ENCODE measurements at places on chromosomes 7 and 10. TPM values are rescaled to one million over a fixed set of nuclear protein-coding genes. Genes with fewer than 3 reads are reported as not detected.

GRCh38 chr10:79050896-79051555 lies 17.7 kb upstream of the ZMIZ1 start:
- no peak for DNase-seq

DNA sequence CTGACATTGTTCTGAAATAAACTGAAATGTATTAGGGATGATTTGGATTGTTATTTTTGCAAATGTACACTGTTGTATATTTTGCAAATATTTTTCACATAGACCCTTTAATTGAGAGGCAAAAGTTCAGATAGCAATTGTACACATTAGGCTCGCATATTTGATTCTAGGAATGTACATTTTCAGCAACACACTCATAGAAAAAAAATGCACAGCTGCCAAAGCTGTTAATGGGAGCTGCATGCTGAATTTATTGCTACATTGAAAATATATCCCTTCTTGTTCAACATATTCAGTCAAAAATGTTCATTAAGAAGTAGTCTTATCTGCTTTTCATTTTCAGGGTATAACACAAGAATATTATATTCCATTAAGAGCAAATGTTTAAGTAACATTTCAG lies 512.9 kb downstream of the ATRNL1 start:
- no peak for DNase-seq

DNA sequence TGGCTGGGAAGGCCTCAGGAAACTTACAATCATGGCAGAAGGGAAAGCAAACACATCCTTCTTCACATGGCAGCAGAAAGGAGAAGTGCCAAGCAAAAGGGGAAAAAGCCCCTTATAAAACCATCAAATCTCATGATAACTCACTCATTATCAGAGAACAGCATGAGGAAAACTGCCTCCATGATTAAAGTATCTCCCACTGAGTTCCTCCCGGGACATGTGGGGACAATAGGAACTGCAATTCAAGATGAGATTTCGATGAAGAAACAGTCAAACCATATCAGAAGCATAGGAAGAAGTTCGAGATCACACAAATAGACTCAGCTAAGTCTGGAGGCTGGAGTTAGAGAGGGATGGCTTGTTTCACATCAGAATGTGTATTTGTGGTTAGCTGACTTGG lies 869.4 kb upstream of the PHF14 start:
- DNase-seq: no peak

GRCh38 chr7:111086532-111086931 lies 4.4 kb upstream of the LRRN3 start:
- no peak for DNase-seq

- DNase-seq: peak; percentile 41
Measured at GRCh38 chr7:74405191-74405898, 48.4 kb upstream of the GTF2IRD1 start.

DNA sequence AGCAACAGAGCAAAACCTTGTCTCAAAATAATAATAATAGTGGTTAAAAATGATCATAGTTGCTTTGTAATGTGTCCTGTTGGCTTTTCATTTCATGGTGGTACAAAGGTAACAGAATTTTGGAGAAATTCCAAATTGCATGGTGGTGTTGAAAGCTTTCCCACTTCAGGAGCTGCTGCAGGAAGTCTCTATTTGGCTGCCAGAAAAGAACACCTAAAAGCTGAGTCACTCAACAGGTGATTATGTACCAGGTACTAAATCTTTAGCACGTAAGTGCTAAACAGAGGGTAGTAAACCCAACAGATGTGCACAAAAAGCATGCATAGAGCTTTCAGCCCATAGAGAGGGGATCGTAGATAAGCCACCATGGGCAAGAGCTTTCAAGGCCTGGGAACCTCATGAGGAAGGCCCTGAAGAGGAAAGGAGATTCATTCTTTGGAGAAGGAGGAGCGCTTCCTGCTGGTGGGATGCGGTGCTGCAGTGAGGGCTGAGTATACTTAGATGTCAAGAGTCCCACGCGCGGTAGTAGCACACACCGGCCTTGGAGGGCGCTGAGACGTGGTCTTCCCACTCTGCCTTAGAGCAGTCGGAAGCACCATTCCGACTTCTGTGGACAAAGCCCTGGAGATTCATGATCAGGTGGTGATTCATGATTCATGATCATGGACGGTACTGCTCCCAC lies 118.7 kb downstream of the RALA start:
- no peak for DNase-seq

GRCh38 chr10:3773460-3774017 lies 11.5 kb downstream of the KLF6 start:
- no peak for DNase-seq

ZNF716 gene
- total RNA-seq: not detected

GRCh38 chr10:72098836-72099599 lies 10.7 kb upstream of the SPOCK2 start:
- no peak for DNase-seq

FOXI2 gene
- total RNA-seq: not detected

DNA sequence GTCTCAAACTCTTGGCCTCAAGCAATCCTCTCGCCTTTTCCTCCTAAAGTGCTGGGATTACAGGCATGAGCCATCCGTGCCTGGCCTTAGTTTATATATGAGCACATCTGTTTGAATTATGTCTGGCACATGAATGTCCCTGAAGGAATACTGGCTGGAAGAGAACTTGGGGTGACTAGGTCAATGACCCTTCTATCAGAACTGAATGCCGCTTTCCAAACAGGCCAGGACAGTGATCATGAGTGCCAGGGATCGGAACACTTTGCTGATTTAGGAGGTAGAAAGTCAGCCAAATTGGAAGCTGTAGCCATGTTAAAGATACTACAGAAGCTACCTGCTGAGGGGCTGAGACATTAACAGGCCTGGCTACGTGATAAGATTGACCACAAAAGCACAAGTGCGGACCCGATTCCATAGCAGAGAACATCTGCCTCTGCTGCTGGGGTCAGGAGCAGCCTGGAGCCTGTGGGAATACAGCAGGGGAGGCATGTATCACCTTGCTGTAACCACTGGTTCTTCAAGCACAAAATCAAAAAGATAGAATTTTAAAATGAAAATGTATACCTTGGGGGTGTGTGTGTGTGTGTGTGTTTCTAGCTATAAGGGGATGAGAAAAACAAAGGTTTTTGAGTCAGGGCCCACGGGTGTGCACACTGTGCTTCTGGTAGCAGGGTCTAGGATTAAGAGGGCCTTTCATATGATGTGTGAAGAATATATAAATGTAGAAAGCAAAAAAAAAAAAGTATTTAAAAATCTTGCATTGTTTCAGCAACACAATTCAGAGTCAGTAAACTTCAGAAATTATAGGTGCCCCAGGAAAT lies 293.7 kb downstream of the BBS9 start:
- no peak for DNase-seq

GRCh38 chr7:135510592-135511183 lies 786 bp upstream of the CNOT4 start:
- peak; percentile 38 for DNase-seq

GRCh38 chr10:26335574-26336093 lies 102.5 kb upstream of the APBB1IP start:
- peak; percentile 32 for DNase-seq

GRCh38 chr7:47506382-47507339 lies 75.2 kb downstream of the TNS3 start:
- no peak for DNase-seq

DNA sequence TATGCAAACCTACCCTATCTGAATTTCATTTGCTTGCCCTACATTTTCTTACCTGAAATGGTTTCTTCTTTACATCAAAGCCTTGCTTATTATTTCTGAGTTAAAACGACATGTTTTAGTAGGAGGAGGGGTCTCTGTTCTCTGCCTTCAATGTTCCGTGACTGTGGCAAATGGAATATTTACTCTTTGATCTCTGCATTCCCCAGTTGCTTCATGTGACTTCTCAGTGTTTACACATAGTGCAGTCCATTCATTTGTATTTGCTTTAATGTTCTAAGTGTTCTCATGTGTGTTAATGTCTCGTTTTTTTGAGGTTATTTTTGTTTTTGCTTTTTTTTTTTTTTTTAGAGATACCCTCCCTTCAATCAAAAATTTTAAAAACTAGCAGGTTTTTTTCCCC lies 75.8 kb downstream of the GNAI1 start:
- no peak for DNase-seq

SEMA3A gene
- not detected for total RNA-seq

DNA sequence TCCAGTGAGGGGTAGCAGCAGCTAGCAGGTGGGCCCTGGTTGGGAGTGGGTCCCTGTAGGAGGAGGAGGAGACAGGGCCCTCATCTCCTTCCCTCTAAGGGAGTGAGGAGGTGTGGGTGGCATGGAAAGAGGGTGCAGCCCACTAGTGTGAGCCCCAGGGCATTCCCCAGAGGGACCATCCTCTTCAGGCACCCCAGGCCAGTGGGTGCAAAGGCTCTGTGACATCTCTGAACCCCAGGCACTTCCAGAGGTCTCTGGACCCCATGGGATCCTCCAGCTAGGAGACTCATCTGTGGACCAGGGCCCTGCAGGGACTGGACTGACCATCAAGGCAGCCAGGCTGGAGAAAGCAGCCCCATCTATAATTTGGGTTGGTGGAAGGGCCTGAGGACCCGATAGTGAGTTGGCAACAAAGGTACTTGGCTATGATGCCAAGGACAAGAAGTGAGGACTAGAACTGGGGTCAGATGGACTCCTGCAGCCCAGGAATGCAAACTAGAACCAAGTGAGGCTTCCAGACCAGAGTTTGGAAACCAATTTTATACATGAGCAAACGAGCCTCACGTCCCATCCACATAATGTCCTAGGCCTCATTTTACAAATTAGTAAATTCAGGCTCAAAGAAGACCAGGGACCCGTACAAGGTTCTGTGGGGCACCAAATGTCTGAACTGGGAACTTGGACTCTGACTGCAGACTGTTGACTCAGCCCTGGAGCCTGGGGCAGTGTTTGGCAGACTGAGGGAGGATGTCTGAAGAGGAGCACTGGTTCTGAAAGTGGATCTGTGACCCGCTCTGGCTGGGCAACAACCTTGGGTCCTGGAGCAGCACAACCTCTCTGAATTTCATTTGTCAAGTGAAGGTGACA lies 1.4 kb upstream of the VSTM4 start:
- DNase-seq: no peak

- no peak for DNase-seq
Measured at GRCh38 chr10:53233749-53234148, 461.2 kb upstream of the MBL2 start.

DDX50 gene
- total RNA-seq: 51.3 TPM

GBX1 gene
- total RNA-seq: not detected

- no peak for DNase-seq
Measured at GRCh38 chr7:129186749-129187260, 1.6 kb upstream of the SMO start.

ATOH7 gene
- not detected for total RNA-seq

DNA sequence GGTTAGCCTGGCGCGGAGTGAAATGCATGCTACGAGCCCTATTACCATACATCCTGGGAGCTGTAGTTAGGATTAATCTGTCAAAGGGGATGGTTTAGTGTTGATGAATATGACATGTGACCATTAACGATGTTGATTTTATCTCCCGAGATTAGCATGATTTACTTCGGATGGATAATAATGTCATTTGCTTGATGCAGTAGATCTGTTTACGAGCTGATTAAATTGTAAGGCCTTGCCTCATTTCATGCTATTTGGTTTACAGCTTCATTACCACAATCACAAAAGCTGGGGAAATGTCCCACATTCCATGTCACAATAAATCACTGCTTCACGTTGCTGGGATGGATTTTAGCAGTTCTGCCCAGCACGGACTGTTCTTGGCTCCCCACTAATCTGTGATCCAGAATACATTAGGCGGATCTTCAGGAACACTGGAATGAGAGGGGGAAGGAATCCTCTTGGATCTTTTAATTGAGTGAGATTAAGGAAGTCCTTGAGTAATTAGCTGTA lies 22.3 kb downstream of the ZNF503 start:
- no peak for DNase-seq

GRCh38 chr7:83957333-83957732 lies 237.3 kb downstream of the SEMA3A start:
- DNase-seq: no peak

RPEL1 gene
- not detected for total RNA-seq

DYDC2 gene
- not detected for total RNA-seq

GRCh38 chr7:129522088-129522970 lies 20.0 kb downstream of the SMKR1 start:
- DNase-seq: no peak

DNA sequence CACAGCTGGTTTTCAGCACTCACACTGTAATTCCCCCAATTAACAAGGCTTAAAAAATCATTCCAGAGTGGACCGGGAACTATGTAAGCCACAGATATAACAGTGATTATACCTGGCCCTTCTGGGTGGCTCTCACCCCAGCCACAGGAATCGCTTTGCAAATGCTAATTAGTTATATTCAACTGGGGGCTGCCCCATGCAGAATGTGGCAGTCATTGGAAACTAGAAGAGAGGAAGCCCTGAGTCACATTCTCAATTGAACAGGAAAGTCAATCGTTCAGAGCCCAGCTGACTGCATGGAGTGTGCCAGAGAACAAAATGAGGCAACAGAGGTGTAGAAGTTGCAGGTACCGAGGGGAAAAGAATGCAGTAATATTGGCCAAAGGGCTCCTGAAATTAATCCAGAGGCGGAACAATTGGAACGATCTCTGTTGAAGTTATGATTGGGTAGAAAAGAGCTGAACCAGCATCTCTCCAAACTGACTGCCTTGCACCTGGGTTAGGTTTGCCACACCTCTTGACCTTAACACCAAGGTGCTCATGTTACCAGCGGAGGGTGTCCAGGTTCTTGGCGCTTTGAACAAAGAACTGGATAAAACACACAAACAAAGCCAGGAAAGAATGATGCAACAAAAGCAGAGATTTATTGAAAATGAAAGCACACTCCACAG lies 909.7 kb upstream of the AUTS2 start:
- DNase-seq: no peak

GRCh38 chr7:128040205-128040604 lies 9.0 kb upstream of the LRRC4 start:
- no peak for DNase-seq
